ENCODE measurements at places on chromosomes 7 and 10.

- no peak for DNase-seq
These were observed 89.2 kb upstream of the FGL2 start for GRCh38 chr7:77288676-77289320.

GRCh38 chr10:74078037-74078436, 72.6 kb downstream of the AP3M1 start:
- DNase-seq: no peak

DNA sequence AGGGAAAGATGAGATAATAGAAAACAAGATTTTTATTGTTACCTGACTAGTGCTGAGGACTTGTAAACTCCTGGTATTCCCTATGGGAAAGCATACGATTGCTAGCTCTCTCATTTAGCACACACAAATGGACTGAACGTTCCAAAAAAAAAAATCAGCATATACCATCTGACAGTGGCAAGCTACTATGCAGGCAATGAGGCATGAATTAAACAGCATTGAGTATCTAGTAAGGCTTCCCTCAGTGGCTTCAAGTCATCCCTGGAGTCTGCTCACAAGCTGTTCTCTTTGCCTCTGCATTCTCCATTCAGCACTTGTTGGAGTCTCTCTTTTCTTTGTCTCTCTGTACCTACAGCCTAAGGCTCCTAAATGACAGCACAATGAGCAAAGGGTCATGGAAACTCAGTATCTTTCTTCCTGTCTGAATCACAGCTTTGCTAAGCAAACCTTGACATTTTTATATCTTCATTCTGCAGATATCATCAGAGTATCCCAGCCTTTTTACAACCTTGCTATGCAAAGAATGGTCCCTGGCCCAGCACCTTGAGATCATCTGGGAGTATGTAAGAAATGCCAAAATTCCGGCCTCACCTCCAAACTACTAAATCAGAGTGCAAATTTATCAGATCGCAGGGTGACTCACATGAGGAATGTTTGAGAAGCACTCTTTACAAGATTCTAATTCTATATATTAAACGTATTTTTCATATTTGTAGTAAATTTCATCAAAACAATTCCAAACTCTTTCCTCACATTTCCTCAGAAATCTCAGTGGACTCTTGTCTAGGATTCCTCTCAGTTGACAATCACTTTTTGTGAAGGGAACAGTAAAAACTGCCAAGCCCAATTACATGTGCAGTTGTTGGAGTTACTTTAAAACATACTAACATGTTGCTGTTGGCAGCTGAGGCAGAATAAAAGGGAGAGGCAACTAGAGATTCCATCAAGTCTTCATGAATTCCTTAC, 10.8 kb upstream of the LIPA start:
- DNase-seq: no peak

DNA sequence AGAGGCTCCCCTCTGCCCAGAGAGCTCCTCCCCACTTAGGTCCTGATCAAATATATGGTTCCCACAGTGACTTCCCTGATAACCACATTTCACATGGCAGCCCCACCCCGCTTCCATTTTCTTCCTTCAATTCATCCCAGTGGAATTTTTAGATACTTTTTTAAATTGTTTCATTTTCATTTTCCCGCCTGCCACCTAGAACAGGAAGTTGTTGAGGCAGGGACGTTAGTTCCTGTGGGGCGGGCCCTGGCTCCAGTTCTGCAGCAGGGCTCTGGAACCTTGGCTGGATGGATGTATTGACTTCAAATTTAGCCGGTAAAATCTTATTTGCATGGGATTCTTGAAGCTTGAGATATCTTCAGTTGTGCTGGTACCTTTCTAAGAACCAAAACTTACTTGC, 226.6 kb downstream of the PAXIP1 start:
- no peak for DNase-seq

DNA sequence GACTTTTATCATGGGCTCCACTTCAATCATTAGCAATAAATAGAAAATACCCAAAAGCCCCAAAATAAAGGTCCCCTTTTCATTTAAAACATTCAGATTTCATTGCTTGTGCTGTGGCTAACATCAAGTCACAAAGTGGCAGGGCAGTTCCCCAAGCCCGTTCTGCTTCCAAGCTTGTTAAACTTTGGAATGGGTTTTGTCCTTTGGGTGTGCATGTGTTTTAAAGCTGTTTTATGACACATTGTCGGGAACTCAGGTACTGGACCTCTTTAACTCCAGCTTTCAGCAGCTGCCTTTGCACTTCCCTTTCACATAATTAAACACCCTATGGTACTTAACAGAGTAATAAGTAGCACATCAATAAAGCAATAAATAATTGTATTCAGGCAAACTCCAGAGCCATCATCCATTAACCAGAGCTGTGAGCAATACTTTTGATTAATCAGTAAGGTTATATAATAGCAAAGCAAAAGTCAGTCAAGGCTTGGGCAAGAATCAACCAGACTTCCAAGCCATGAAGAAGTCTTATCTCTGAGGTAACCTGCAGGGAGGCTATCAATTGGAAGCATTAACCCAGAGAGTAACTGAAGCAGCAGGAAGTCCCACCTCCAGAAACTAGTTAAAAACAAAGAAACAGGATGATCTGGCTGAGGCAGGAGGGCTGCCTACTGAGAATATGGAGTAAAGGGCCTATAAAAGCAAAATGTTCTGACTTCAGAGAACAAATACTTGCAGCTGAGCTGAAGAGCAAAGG, 56.1 kb upstream of the ARID5B start:
- no peak for DNase-seq

GRCh38 chr10:93223336-93223735, 149.6 kb downstream of the CYP26A1 start:
- no peak for DNase-seq

DNA sequence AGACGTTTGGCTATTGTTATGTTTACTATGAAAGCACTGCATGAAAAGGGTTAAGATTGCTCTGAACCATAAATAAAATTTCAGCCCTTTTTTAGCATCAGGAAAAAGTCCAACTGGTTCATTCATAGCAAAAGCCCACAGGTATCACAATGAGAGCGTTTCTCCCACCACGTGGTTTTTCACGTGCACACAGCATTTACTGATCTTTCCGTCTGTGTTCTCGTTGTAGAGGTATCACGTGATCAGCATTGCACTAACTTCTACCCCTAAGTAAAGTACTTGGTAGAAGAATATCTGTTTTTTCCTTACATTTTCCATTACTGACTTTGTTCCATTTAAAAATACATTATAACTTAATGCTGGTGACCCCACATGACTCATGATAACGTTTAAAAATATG, 17.8 kb upstream of the CCDC3 start:
- no peak for DNase-seq

DNA sequence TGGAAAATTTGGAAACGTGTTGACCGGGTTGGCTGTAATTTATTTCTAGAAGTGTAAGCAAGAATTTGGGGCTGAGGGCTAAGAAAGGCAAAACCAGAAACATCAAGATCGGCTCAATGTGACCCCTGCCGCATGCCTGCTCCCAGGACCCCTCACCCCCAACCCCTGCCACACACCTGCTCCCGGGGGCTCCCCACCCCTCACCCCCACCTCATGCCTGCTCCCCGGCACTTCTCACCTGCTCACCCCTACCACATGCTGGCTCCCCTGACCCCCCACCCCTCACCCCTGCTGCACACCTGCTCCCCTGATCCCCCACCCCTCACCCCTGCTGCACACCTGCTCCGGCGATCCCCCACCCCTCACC, 19.0 kb upstream of the CFAP46 start:
- DNase-seq: no peak

GRCh38 chr7:134736381-134736780, 43.1 kb upstream of the CALD1 start:
- DNase-seq: no peak

DNA sequence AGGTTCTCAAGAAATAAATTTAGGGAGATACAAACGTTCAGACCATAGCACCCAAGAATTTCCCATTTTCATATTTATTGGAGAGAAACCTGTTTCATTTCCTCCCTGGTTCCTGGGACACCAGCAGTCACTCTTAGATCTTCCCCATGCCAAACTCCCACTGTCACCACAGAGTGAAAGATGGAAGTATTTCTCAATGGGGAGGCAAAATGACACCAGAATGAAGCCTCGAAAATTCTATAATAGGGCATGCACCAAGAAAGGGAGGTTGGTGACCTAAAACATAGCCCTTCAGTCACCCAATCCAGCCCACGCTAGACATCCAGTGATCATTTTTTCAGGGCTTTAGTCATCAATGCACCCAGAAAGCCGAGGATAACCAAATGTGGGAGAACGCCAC, 148.1 kb upstream of the PLXDC2 start:
- DNase-seq: no peak

- no peak for DNase-seq
These were observed 213.1 kb downstream of the C7orf25 start for GRCh38 chr7:42698600-42699374.

GRCh38 chr7:80275192-80275605, 140.6 kb downstream of the GNAI1 start:
- DNase-seq: no peak

DNA sequence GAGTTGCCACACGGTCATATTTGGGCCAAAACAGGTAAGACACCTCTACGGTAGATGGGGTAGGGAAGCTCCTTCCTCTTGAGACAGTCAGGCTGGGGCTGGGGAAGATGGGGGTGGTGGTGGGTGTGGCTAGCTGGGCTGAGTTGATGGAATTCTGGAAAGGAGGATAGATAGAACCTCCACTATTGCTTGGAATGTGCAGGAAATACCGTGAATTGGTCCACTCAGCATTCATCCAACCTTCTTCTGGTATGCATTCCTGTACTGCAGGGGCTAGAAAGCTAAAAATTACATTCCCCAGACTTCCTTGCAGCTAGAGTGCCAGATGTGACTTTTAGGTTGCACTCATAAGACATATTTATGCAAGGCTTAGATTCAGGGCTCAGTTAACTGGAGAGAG, 24.8 kb downstream of the TLX1 start:
- no peak for DNase-seq

DNA sequence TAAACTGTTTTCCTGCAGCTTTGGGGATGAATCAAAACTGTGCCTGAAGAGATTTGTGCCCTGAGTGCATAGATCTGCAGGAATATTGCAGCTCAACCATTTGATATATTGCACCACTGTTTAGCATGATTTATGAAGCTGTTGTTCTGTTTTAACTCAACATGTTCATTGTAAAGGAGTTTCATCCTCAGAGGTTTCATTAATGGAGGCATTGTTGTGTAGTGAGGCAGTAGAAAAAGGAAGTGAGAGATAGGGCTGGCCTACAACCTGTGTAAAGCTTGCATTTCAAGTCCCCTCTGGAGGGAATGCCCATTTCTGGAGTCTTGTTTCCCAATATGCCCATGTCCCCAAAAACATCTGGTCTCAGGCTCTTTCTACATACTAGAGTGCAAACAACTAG, 67.5 kb downstream of the DNAJC12 start:
- DNase-seq: no peak

DNA sequence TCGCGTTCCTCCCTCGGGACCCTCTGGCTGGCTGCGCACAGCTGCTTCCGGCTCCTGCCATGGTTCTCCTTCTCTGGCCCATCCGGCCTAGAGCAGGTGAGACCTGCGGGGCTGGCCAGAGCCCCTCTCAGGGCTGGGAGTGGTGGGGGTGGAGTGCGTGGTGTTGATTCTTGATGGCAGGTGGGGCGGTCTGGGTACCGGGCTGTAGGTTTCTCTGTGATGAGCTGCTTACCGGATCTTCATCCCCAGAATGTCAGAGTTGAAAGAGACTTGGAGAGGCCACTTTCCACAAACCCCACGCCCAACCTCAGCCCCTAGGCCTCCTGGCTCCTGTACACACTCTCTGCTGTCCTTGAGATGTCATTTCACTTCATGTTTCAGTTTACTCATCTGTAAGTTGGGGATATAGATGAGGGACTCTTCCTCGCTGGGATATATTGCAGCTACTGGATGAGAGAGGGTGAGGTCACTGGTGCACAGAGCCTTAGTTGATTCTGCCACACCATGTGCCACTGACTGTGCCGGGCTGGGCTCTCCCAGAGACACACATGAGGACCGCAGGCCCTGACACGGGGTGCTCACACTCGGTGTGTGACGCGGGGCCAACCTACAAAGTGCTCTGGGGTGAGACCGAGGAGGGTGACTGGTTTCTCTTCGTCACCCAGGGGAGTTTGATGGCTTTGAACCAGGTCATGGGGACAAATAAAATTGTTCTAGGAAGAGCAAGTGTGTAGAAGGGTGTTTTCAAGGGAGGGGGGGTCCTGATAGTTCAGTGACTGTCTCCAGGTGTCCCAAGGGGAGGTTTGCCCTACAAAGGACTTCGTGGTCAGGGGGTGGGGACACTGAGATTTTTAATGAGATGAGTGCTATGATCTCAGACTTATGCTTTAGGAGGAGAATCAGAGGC, 29.5 kb downstream of the ZNF775 start:
- DNase-seq: no peak

- DNase-seq: no peak
These were observed 59.8 kb upstream of the SMNDC1 start for GRCh38 chr10:110364531-110364937.

DNA sequence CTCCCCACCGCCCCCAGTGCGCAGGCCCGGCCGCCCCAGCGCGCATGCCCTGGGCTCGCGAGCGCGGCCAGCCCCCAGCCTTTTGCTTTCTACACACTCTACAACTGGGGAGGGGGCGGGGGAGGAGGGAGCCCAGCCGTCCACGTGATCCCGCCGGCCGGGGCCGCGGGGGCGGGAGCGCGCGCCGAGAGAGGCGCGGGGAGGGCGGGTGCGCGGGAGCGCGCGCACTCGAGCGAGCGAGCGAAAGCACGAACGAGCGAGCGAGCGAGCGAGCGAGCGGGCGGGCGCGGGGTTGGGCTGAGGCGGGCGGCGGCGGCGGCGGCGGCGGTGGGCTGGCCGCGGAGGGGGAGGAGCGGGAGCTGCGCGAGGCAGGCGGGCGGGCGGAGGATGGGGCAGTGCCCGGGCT, at the start of gene AUTS2:
Gene AUTS2, plus strand, starts transcription at position 395 of the 406 bp plus-strand sequence. CDS start 1,179 bp downstream, outside the sequence.
- DNase-seq: peak; percentile 90

- DNase-seq: no peak
These were observed 51.3 kb downstream of the WNT2 start for GRCh38 chr7:117271566-117271965.

GRCh38 chr10:58701405-58702135, 188.9 kb downstream of the BICC1 start:
- DNase-seq: no peak

GRCh38 chr10:94138391-94138790, 144.7 kb downstream of the PLCE1 start:
- DNase-seq: no peak

GRCh38 chr10:97547962-97548361, 24.6 kb upstream of the ANKRD2 start:
- DNase-seq: no peak

GRCh38 chr7:142835487-142835886, 19.4 kb upstream of the EPHB6 start:
- no peak for DNase-seq

- no peak for DNase-seq
These were observed 241.3 kb downstream of the ANK3 start for GRCh38 chr10:60148266-60148840.

- no peak for DNase-seq
These were observed 265.1 kb downstream of the ZEB1 start for GRCh38 chr10:31584098-31584631.

GRCh38 chr10:102455893-102456471, 4.6 kb upstream of the C10orf95 start:
- DNase-seq: no peak

DNA sequence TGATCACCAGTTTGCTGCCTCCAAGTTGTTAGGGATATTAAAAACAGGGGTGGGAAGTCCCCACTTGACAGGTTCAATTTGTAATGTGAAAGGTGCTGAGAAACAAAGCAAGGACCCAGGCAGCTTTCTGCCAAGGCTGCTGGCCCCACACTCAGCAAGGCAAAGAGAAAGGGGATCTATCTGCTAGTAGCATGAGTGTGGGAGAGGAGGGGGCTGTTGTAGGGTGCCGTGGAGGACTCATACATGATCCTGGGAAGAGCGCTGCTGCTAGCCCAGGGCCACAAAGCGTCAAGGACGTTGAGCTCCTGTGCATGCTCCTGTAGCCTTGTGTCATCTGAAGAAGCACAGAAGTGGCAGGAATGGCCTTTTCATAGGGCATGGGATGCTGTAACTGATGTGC, 96.5 kb upstream of the INSYN2A start:
- DNase-seq: no peak
